ENCODE measurements at places on chromosomes 7 and 10.

- no peak for DNase-seq
Measured at GRCh38 chr10:98449287-98449686, 2.6 kb upstream of the HPS1 start.

- no peak for DNase-seq
Measured at GRCh38 chr7:146781352-146782116, 664.9 kb downstream of the CNTNAP2 start.

DNA sequence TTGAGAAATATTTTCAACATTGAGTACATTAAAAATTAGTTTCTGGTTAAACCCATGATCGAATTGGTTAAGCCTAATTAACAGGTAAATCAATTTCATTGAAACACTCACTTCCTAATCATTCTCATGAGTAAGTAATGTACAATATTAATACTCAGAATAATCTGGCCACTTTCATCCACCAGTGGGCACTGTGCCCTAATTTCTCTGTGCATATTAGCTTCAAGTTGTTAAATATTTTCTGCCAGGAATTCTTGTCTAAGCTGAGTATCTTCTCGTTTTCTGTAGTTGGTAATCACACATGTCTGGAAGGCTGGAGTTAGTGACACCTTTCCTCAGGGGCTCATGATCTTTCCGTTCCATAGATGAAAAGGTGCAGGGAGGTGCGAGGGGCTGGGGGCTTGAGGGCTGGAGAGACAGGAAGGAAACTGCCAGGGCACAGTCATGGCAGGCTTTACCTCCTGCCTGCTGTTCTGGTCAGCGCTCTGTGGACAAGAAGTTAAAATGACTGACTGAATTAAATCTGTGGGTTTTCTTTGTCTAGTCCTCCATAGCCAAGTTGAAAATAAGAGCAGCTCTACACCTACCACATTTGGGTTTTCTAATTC, 71.9 kb downstream of the WIPF3 start:
- peak; percentile 18 for DNase-seq

GRCh38 chr10:28302638-28303488, at the start of gene MPP7:
Gene MPP7 (minus strand): TSS chr10:28303064. CDS start chr10:28238604, 64,460 bp downstream.
- peak; percentile 98 for DNase-seq

DNA sequence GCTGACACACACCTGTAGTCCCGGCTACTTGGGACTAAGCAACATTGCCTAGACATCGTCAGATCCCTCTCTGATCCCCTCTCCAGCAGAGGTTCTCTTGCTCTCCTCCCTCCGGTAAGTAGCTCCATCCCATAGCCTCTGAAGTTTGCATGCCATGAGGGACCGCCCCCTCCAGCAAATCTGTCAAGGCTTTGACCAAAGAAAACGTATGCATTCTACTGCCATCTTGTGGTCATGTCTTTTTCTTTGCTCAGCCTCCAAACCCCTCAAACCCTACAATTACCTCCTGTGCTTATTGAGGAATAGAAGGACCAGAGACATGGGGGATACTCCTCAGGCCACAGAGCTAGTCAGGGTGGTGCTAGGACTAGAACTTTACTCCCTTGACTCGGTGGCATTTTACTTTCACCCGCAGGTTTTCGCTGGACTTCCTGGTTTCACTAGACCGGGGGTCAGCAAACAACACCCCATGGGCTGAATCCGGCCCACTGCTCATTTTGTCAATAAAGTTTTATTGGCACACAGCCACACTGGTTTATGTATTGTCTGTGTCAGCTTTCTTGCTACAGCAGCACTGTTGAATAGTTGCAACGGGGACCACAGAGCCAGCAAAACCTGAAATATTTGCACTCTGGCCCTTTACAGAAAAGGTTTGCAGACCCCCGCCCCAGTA, 202.6 kb upstream of the FOXK1 start:
- no peak for DNase-seq

DNA sequence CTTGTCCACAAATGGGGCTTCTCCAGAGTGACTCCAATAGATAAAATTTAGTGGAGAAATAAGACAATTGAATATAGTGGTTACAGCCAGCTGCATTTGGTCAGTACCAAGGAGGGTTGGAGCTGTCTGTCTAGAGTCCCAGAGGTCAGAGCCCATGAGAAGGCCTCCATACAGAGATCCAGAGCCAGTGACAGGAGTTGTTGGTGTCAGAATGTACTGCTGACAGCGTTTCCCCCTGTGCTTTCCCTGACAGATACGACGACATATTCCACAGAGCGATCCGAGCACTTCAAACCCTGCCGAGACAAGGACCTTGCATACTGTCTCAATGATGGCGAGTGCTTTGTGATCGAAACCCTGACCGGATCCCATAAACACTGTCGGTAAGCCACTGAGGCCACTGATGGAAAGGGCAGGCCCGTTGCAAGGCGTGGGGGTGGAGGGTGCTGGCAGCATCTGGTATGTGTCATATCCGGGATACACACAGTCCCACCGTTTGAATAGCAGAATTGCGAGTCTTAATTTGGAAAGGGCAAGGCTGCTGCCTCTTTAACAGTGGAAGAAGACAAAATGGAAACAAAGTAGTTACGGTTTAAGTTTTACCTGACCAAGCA, 483.6 kb downstream of the NRG3 start:
- no peak for DNase-seq

DNA sequence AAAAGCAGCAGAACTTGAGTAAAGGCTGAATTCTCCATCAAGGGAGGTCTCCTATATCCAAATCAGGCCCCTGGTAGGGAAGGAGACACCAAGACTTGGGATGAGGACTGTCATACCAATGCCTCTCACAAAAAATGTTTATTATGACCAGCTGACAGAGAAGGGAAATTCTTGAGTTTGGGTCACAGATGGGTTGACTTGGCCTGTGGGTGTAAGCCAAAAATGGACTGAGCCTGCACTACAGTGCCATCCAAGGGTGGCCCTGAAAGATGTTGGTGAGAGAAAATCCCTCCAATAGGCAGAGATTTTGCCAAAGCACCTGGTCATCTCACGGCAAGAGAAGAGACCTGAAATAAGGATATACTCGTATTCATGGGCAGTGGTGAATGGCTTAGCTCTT, 27.0 kb upstream of the PPIF start:
- DNase-seq, result no peak

GRCh38 chr10:26483554-26483953, 45.4 kb downstream of the APBB1IP start:
- DNase-seq, result no peak

DNA sequence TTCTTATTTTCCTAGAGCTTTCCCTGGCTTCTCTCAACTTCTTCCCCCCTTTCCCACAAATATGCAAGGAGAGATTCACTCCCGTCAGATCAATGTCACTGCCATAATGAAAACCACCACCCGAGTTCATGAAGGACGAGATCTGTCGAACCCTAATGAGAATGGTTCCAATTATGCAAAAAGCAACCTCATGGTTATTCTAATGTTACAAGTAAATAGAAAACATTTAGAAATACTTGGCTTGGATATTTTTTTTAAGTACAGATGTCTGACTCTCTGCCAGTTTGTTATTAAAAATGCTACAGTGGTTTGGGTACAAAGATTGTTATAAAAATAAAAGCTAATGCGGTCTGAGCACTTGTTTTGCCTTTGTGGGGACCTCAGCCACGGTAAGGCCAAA, 25.9 kb upstream of the EMX2 start:
- no peak for DNase-seq

DNA sequence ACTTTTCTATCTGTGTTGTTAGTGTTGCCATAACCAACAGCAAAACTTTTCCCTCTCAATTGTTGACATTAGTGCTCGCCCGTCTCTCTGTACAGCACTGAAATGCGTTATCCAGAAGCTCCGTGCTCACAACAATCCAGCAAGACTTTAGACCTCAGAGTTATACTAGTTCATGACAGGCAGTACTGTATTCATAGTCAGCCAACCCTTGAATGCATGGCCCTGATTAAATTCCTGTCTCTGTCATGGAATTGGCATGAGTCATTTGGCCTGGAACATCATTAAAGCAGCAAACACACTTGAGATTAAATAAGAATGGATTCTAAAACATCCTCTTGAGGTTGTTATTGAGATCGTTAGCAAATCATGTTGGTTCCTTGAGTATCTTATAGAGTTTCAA, 405.5 kb upstream of the C7orf33 start:
- DNase-seq, result no peak

DNA sequence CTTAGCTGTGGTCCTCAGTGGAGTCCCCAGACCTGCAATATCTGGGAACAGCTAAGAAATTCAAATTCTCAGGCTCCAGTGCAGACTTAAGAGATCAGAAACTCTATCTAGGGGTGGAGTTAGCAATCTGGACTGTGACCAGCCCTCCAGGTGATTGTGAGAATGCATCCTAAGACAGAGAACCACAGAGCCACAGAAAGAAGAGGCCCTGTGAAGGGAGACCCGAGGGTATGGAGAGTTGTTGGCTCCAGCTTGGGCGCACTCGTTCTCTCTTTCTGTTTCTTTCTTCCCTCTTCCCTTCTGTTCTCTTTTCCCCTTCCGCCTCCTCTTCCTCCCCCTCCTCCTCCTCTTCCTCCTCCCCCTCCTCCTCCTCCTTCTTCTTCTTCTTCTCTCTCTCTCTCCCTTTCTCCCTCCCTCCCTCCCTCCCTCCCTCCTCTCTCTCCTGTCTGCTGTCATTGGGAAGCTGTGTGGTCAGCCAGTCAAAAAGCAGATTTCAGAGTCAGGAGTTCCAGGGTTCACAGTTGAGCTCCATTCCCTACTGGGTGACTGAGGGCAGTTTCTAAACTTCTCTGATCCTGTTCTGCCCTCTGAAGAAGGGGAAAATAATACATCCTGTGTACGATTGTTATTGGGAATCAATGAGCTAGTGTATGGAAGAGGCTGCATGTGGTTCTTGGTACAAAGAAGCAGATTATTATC, 62.1 kb upstream of the STEAP1B start:
- DNase-seq, result no peak
